GM19239 (cell line): ENCODE measurements at places on chromosomes 4 and X.

DNA sequence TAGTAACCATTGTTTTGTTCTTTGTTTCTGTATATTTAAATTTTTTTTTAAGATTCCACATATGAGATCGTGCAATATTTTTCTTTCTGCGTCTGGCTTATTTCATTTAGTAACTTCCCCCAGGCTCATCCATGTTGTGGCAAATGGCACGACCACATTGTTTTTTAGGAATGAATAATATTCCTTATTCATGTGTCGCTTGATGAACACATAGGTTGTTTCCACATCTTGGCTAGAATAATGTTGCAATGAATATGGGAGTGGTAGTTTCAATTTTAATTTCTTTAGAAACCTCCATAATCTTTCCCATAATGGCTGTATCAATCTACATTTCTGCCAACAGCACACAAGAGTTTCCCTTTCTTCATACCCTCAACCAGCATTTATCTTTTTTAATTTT lies 166.8 kb upstream of the NR3C2 start:
- DNase-seq: no peak

DNA sequence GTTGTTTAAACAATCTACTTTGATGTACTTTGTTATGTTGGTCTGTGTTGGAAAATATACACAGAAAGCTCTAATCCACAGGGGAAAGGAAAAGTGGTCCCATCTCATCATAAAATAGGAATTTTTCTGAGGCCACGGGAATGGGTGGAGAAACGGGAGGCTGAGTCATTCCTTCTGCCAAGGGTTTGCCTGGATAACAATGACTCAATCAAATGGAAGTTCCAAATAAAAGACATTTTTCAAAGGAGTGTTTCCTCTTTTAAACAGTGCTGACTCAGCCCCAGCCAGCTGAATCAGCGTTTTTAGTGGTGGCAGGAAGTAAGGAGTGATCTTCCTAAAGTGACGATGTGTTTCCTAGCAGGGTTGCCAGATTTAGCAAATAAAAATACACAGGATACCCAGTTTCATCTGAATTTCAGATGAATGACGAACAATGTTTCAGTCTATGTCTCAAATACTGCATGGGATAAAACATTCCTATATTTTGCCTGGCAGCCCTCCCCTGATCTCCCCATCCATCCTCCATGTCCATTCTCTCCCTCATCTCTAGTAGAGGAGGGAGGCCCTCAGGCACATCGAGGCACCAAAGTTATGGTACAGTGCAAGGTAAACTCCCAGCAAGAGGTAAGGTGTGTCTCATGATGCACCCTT lies 345.4 kb upstream of the GATB start:
- no peak for DNase-seq

DNA sequence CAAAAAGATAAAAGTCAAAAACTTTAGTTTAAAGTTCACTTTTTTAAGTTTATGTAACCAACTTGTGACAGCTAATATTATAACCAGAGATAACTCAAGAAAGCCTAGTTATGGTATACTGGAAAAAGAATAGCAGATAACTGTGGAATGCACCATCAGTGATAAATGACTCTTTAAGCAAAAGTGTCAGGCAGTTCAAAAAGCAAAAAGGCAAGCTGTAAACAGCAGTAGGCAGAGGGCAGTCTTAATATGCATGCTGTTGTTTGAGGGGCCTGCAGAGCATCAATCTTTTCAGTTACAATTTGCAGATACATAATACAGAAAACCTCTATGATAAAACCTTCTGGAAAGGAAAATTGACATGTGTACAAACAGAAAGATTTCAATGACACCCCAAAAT lies 81.8 kb upstream of the JADE1 start:
- no peak for DNase-seq

GRCh38 chr4:174672276-174672675 lies 150.0 kb upstream of the HPGD start:
- DNase-seq: no peak

- no peak for DNase-seq
These were observed 6.6 kb downstream of the ARL9 start for GRCh38 chr4:56512166-56512565.

GRCh38 chr4:8591626-8592365 lies 769 bp upstream of the CPZ start:
- no peak for DNase-seq

- no peak for DNase-seq
These were observed 89.0 kb downstream of the MXRA5 start for GRCh38 chrX:3257471-3257870.

- DNase-seq: no peak
These were observed 61.8 kb downstream of the CPE start for GRCh38 chr4:165440415-165441158.

DNA sequence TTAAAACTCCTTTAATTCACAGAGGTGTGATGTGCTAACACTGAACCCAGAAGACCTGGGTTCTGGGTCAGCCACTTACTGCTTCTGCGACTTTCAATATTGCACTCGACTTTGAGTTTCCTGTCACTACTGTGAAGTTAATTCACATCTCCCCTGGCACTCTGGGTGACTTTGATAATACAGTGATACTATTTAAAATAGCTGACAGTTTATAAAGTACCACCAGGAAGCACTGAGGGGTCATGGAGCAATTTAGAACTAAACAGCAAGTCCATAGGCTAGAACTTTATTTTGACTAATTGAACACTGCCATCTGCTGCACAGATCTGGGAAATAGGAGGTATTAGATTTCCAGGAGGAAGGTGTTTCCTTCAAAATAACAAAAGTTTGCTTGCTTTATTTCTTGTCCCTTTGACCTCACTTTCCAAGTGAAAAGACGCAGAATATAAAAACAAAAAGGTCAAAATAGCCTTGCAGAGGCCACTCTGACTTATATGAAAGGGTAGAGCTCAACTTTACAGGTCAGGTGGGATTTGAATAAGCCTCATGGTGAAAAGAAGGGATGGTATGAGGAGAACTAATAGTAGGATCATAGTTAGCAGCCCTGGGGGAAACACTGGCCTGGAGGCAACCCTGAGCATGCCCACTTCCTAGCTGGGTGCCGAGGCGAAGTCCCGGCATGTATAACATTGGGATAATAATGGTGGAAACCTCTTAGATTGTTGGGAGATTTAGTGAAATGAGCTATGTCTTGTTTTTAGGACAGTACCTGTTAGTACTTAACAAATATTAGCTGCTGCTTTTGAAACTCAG lies 53.4 kb downstream of the ZNF518B start:
- no peak for DNase-seq

DNA sequence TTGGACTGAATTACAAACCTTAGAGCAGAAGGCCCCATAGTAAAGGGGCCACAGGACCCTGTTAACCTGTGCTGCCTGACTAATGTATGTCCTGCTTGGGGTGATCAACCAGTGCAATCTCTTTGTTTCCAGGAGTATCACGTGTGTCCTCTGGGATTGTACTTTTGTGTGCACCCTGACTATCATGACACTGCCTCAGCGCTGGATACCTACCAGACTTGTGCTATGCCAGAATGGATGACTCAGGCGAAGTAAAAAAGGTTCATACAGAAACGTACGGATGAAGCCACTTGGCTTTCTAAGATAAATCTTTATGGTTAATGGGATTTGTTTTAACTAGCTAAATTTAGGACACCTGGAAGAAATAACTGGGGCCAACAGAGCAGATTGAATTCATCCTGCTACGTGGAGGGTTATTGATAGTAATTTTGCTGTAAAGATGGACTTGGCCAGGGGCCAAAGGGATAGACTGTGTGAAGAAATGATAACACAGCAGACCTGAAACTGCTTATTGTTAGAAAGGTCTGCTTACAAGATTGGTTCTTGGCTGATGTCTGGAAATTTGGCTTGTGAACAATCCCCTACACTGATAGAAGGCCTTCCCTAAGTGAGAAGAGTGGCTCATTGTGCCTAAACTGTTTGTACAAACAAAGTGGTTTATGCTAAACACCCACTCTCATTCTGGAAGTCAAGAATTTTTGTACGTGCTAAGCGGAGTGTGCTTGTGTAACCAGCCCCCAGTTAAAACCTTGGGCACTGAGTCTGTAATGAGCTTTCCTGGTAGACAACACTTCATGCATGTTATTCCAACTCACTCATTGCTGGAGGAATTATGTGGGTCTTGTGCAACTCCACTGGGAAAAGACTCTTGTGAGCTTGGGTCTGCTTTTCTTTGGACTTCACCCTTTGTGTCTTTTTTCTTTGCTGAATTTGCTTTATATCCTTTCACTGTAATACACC lies 750.5 kb upstream of the HTR2C start:
- no peak for DNase-seq

DNA sequence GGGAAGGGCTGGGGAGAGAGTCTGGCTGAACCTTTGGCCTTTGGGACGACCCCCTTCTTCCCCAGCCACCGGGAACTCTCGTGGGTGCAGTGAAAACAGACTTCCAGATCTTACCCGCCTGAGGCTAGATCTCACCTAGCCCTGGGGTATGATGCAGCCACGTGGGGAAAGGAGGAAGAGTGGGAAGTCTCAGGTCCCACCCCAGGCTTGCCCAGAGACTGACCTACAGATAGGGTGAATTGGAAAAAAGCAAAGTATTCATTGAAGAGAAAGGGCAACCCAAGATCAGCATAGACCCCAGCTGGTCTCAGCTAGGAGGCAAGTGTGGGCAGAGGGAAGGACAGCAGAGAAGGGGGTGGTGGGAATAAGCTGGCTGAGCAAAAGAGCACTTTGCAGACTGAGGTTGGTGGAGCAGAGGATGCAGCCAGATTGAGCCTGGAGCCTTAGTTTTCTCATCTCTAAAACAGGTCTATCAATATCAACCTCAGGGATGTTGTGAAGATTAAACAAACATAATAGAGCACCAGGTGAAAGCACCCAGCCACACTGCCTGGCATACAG lies 4.2 kb upstream of the EFNB1 start:
- no peak for DNase-seq

DNA sequence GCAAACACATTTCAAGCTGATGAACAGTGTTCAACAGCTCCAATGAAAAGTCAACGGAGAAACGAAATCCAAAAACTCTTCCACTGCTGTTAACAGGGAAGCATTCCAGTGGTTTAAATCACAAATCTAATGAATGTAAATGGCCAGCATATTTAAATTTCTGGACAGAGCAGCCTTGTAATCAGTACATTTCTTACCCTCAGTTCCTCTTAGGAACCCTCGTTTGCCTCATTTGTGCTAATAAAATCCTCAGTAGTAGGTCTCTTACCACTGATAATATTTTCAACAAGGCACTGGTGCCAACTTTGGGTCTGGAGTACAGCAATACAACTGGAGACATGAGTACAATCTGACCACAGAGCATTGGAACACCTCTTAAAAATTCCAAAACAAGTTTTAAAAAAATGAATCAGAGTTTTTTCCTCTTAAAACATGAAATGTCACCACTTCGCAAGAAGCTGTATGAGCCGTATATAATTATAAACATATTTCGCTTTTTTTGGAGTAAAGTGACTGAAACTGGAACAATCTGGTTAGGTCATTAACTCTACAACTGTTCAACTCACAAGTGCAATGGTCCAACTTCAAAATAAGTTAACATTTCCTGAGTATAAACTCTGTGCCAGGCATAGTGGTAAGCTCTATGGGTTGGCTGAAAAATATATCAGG lies 211.2 kb downstream of the CPEB2 start:
- DNase-seq: no peak

GRCh38 chrX:48785186-48785539 lies 1.2 kb upstream of the GATA1 start:
- DNase-seq: no peak

DNA sequence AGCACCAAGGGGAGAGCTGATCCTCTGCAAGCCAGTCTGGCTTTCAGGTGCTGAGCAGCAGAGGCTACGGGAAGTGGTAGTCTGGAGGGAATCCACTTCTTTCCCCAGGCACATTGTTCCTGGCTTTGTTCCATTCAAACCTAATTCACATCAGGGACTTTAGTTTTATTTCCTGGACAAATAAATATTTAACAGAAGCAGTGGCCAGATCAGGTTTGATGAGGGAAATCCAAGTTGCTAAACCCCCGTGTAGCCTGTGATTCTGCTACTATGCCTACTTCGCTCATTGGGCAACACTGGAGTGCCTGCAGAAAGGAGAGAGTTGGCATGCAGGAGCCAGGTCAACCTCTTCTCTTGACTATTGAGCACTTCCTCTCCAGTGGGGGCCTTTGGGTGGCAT lies 13.8 kb upstream of the STBD1 start:
- DNase-seq: no peak

GRCh38 chr4:13483136-13483767 lies 888 bp downstream of the RAB28 start:
- no peak for DNase-seq

GRCh38 chr4:89514811-89515210 lies 207.2 kb upstream of the GPRIN3 start:
- no peak for DNase-seq

DNA sequence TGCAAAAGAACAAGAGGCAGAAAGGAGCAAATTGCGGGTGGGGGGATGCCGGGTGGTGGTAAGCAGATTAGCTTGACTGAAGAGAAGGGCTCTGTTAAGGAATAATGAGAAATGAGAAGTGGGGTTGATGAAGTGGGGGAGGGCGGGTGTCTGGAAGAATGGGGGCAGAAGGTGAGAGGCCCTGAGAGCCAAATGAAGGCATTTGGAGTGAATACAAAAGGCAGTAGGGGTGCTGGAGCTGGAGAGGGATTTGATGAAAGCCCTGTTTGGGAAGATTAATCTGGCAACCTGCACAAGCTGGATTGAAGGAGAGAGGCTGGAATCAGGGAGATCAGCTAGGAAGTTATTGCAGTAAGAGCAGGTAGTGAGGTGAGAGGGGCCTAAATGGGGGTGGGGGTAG lies 82.1 kb downstream of the GUCY2F start:
- no peak for DNase-seq

GRCh38 chr4:31275906-31276305 lies 555.7 kb downstream of the PCDH7 start:
- no peak for DNase-seq

- DNase-seq: no peak
These were observed 11.3 kb upstream of the GLUD2 start for GRCh38 chrX:121036137-121036536.

DNA sequence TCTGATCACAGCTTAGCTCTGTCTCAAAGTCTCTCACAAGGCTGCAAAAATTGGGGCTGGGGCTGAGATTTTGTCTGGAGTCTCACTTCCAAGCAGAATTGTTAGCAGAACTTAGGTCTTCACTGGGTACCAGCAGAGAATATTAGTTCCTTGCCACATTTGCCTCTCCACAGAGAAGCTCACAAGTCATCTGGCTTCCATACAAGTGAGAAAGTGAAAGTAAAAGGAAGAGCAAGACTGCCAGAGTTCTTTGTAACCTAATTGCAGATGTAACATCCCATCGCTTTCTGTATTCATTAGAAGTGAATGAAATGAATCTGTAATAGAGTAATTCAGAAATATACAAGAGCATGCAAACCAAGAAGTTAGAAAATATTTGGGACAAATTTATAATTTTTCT lies 624.1 kb upstream of the GNPDA2 start:
- no peak for DNase-seq

DNA sequence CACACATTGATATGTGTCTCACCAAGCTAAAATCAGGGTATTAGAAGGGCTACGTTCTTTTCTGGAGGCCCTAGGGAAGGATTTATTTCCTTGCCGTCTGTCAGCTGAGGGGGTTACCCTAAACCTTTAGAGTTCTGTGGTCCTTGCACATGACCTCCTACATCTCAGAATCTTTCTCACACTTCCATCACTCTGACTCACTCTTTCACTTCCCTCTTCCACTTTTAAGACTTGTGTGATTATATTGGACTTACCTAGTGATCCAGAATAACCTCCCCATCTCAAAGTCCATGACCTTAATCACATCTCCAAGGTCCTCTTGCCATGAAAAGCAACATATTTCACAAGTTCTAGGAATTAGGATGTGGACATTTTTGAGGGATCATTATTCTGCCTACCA lies 53.6 kb upstream of the FUNDC1 start:
- DNase-seq: no peak
